ENCODE measurements at places on chromosomes 1 and 21.

DNA sequence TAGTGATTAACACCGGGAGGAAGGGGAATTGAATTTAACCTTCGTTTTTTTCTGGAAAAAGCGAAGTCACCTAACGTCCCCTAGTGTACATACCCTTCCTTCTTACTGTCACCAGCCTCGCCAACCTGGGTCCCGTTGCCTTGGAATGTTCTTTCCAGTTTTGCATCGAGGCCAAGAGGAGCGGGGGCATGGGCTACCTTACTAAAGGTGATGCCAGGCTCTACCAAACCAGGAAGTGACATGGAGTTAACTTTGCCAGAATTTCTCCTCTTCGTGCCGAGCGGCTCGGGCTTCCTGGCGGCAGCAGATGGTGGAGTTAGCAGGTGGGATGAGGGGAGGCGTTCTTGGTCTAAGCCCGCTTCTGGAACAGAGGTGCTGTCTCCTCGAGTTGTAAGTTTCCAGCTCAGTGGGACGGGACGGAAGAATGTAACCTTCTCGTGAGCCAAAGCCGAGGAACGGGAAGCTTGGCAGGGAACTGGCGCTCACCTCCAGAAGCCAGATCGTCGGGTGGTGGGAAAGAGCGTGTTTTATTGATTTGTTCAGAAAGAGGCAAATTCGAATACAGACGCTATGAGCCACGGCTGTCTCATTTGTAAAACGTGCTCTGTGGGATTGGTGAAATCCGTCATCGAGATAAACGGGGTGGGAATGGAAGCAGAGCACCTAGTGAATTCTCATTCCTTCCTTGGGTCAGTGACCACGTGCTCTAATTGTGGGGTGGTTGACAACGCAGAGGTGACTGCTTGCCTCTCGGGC is 486 bp downstream of the NIPAL3 start:
- DNase-seq: peak; percentile 44

DNA sequence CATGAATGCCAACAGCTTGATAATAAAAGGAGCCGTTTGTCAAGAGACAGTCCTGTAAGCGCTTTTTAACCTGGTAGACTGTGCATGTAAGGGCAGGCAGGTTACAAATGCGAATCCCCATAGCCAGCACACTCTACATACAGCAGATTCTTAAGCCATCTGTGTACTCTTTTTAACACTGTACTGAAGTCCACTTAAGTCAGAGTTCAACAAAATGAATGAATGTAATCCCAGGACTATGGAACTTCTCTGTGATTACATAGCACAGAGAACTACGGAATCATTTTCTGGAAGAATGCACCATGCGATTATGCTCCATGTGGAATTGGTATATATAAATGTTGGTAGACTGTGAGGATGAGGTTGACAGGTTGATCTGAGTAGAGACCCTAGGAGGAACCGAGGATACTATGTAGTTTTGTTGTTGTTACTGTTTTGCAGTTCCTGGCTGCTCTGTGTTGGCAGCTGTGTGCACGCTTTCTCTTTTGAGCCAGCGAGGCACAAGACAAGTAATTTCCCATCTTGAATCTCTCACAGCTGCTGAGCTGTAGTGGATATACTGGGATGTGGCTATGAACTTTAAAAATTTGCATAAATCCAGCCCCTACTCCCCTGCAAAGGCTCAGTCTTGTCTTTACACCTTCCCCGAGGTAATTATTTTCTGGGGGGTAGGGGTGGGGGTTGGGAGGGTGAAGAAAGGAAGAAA is 21.9 kb downstream of the LRRC8D start:
- DNase-seq: peak; percentile 46

- DNase-seq: no peak
Measured at GRCh38 chr1:202991112-202991511, 16.1 kb upstream of the TMEM183A start.

GRCh38 chr1:15656464-15656863 is 27.7 kb upstream of the PLEKHM2 start:
- DNase-seq: no peak

DNA sequence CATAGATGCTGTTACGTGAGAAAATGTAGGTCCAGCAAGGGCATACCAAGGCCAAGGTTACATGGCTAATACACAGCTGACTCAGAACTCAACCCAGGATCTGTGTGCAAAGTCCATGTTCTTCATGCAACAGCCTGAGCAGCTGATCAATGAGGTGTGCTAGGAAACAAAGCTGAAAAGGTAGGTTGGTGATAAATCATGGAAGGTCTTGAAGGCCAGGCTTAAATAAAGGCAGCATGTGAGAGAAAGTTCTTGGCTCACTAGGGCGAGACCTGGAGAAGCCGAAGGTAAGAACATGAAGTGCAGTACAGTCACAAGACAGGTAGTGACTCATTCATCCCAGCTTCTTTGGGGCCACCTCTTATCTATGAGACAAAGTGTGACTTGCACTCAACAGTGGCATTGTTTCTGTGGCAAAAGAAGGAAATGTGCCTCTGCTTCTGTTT is 33.4 kb downstream of the TLR5 start:
- no peak for DNase-seq

GRCh38 chr21:30027986-30028385 is 88.2 kb upstream of the GRIK1 start:
- no peak for DNase-seq

DNA sequence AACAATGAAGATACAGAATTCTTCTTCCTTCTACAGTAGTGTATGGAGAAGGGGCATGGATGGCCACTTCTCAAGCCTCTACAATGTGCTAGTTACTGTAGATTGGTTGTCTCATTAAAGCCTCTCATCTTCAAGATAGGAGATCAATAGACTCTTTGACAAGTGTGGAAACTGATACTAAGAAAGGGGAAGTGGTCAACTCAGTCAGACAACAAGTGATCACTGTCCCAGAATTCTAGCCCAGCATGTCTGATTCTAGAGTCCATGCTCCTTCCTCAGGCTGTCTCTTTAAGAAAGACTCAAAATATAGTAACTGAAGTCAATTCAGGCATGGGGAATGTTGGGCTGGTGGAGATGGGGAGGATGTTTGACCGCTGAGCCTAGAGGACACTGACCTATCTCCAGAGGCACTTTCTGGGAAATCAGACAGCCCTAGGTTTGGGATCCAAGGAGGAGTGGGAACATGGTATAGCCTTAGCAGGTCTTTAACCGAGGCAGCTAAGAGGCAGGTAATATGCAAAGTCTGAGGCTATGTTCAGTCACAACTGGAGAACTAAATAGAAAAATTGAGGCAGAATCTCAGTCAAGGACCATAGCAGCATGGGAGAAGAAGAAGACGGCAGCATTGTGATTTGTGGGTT is 39.3 kb upstream of the EYA3 start:
- no peak for DNase-seq

DNA sequence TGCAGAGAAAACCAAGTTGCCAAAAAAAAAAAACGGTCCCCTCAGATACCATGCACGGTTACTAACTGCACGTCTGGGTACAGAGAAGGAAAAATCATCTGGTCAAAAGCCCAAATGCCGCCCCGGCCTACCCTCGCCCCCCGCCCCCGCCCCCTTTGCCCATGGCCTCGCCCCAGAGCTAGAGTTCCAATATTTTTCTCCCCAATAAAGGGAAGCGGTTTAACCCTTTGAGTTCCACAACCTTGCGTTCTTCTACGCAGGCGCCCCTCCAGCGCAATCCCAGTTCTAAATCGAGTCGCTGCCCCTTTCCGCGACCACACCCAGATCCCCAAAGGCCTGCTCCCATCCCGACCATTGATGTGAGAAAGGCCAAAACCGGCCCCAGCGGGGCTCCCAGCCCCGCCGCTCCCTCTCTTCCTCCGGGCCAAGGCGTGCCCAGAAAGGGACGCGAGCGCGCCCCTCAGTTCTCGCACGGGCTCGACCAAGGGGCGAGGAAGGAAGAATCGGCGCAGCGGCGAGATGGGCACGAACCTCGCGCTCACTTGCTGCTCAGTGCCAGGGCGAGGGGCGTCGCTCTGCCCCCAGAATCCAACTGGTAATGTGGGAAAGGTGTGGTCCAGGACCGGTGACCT is 797 bp downstream of the WDR47 start:
- DNase-seq: no peak

GRCh38 chr1:34199927-34200326 is 23.2 kb downstream of the C1orf94 start:
- no peak for DNase-seq

- DNase-seq: no peak
Measured at GRCh38 chr1:94980582-94981574, 54.0 kb upstream of the CNN3 start.

GRCh38 chr21:31409831-31410487 is 65.9 kb upstream of the TIAM1 start:
- no peak for DNase-seq

- DNase-seq: no peak
Measured at GRCh38 chr1:57848406-57848805, 424.5 kb upstream of the DAB1 start.

DNA sequence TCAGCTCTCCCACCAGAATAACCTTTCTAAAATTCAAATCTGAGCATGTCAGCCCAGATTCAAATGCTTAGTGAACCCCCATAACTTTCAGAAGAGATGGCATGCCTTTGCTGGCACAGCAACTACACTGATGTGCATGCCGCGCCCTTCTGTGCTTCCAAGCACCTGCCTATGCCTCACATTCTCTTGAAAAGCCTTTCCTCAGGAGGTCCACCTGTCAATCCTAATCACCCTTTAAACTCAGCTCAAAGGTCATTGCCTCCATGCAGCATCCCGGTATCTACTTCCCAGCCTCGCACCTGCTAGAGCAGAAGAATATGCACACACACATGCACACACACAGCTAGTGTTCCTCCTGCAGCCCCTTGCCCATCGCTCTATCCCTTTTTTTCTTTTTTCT is 5.2 kb upstream of the S100A2 start:
- no peak for DNase-seq

GRCh38 chr1:157776971-157777391 is at the start of gene FCRL2:
Gene FCRL2 (minus strand): TSS chr1:157777132. CDS start chr1:157777073, 59 bp downstream.
- DNase-seq: no peak

- peak; percentile 45 for DNase-seq
Measured at GRCh38 chr1:94438692-94439276, 20.6 kb downstream of the ABCD3 start.

GRCh38 chr1:178945763-178946266 is 74.9 kb upstream of the ANGPTL1 start:
- DNase-seq: no peak

DNA sequence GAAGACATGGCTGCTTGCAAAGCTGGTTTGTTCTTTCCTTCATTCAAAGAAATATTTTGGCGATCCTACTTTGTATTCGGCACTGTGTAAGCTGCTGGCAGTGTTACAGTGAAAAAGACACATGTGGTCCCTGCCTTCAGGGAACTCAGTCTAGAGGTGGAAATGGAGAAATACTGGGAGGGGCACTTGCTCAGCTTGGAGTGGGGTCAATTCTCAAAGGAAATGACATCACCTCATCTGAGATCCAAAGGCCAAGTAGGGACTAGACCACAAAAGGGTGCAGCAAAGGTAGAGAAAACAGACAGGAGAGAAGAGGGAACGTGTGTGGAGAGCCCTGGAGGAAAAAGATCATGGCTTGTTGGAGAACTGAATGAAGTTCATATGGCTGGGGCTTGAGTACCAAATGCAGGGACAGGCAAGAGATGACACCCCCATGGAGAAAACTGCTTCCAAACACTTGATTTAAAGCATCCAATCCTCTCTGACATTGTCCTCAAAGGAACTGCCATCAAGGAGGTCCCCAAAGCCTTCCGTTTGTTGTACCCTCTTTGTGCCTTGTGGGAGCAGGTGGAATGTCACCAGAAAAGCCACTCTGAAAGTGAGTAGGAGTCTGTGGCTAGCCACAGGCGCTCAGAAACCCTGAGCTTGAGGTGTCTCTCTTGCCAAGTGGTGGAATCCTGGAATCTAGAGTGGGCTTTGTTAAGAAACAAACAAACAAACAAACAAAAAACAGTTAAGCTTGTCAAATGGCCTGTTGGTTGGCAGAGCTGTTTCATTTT is 48.3 kb upstream of the TDRD10 start:
- DNase-seq: peak; percentile 19

GRCh38 chr21:41601573-41602368 is 93.8 kb upstream of the TMPRSS2 start:
- DNase-seq: peak; percentile 45

DNA sequence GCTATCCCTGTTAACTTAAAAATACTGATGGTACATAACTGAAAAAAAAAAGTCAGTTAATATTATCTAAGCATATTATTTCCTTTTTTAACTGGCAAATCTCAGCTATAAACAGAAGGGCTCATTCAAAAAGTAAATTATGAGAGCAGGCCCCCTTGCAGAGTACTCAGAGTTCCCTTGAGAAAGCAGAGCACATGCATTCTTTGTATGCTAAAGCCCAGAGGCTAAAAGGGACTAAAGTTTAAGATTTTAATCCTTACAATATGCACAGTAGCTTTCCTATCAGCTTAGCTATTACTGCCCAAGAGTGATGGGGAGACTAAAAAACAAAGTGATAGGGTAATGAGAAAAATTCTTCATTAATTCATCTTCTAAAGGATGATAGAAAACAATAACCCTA is 18.5 kb downstream of the SLC16A1 start:
- no peak for DNase-seq

DNA sequence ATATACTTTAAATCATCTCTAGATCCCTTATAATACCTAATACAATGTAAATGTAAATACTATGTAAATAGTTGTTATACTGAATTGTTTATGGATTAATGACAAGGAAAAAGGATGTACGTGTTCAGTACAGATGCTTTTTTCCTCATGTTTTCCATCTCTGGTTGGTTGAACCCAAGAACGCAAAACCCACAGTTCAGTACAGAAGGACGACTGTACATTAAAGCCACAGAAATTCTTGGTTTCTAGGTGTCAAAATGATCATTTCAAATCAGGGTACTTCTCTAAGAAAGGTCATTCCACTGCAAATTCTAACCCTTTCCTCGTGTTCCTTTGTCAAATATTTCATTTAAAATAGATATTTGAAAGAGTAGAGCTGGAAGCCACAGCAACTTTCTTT is 158.1 kb downstream of the VAV3 start:
- no peak for DNase-seq

DNA sequence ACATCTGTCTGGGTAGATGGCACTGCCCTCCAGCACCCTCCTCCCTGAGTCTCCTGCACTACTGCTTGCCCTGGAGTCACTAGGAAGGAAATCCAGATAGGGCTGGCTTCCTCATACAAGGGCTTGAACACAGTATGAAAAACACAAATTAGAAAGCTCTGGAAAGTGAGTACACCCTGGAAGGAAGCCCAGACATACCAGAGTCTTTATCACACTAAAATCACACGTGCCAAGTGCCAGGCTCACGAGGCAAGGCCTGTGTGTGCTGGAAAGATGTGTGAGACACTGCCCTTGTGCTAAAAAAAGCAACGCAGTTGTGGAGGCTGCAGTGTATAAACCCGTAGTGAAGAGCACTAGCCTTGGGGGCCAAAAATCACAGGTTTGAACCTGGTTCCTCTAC is 28.3 kb upstream of the S100A7 start:
- DNase-seq: no peak
